ENCODE measurements at places on chromosomes 2 and 18. TPM values are rescaled to one million over a fixed set of nuclear protein-coding genes. Genes with fewer than 3 reads are reported as not detected.

The MC4R gene
- total RNA-seq = not detected

The PSMA8 gene
- not detected for total RNA-seq

The STEAP3 gene
- total RNA-seq = 50.9 TPM

The DHRS9 gene
- total RNA-seq = not detected

The NLRC4 gene
- total RNA-seq = not detected

The METTL21A gene
- total RNA-seq = 11.1 TPM

The CHST9 gene
- not detected for total RNA-seq

The MPP4 gene
- 4.0 TPM for total RNA-seq

The WNT6 gene
- total RNA-seq = not detected

The CTNNA2 gene
- 0.36 TPM for total RNA-seq

The NGEF gene
- total RNA-seq = 1.1 TPM

The MYO1B gene
- total RNA-seq = 75.3 TPM

The NPHP1 gene
- 11.9 TPM for total RNA-seq

The ADRA2B gene
- under 0.01 TPM for total RNA-seq

The AMER3 gene
- not detected for total RNA-seq

The FAM237A gene
- not detected for total RNA-seq

The SLC9A4 gene
- not detected for total RNA-seq

The SPP2 gene
- total RNA-seq = not detected

The LYPD6B gene
- not detected for total RNA-seq

The OTX1 gene
- 0.57 TPM for total RNA-seq

The CEBPZ gene
- total RNA-seq = 64.3 TPM

The MARCHF7 gene
- 24.2 TPM for total RNA-seq

The EXOC6B gene
- 28.4 TPM for total RNA-seq

The AAMP gene
- total RNA-seq = 262 TPM

The MEMO1 gene
- total RNA-seq = 5.6 TPM

The POTEI gene
- not detected for total RNA-seq

The COLEC11 gene
- total RNA-seq = 0.09 TPM

The GNAL gene
- total RNA-seq = 0.16 TPM

The ZEB2 gene
- 129 TPM for total RNA-seq

The SLC20A1 gene
- 127 TPM for total RNA-seq

The GALR1 gene
- total RNA-seq = not detected

Measured in fibroblast of the aortic adventitia (primary cell).